ENCODE measurements at places on chromosomes 12 and 14.

- no peak for DNase-seq
These were observed 126.7 kb upstream of the AEBP2 start for GRCh38 chr12:19312637-19313036.

GRCh38 chr12:101857043-101857558 lies 20.3 kb upstream of the DRAM1 start:
- no peak for DNase-seq

DNA sequence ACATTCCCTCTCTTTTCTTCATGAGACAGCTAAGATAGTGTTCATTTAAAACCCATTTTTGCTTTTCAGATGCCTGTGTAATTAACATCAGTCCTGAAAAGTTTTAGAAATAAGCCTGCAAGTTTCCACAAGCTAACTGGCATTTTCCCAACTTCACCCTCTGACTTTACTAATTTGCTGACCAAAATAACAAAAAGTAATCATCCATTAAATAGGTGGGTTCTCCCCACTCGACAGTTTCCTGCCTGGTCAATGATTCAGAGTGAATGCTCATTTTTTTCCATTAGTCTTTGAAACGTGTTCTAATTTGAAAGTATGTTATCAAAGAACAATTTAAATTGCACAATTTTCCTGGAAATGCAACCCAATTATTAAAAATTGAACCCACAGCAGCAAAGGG lies 23.6 kb downstream of the NELL2 start:
- DNase-seq: no peak

DNA sequence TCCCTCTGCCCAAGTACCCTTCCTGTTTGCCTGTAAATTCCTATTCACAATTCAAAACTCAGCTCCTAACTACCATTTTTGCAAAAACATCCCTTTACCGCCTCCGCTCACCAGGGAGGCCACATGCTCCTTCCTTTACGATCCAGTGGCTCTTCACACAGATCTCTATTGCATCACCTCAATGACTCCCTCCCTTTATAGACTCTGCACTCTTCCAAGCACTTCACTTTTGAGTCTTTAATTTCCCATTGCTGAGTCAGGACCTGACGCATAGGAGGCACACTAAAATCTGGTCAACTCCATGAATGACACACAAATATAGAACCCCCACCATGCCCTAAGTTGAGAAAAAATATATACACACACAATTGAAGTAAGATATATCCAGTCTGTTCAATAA lies 45.9 kb downstream of the PPP1R13B start:
- no peak for DNase-seq

DNA sequence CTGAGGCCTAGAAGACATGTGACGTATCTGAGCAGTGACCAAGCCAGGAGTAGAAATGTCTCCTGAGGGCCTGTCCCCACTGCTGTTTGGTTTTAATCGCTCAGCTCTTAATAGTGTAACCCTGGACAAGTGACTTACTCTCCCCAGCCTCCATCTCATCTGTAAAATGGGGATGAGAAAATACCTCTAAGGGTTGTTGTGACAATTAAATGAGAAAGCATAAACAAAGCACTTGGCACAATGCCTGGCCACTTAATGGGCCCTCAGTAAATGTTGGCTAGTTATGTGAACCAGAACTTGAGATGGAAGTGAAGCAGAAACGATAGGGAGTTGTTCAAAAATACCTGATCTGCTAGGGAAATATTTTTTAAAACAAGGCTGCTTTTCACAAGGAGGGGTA lies 58.2 kb downstream of the HMGA2 start:
- no peak for DNase-seq

GRCh38 chr12:5232826-5233500 lies 189.3 kb downstream of the KCNA5 start:
- no peak for DNase-seq

DNA sequence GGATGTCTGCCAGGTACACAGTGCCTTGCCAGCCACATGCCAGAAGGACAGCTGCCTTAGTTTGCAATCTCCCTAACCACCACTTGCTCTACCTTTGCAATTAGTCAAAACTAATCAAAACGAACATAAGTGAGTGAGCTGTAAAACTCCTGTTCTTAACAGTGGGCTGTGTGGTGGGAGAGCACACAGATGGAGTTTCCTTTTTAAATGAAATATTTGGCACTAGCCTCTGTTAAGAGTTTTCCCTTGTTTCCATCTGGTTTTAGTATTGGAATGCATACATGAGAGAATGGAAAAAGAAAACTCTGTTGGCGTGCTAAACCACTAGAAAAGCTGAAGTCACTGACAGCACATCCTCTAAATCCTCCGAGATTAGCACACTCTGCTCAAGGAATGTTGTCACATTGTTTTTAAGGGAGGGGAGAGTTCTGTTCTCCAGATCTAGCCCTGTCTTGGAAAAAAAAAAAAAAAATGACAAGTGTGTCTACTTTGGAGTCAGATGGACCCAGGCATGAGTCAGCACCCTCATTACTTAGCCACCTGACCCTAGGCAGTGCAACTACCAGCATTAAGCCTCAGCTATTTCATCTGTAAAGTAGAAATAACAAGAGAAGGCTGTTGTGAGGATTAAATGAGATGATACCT lies 83.9 kb downstream of the STXBP6 start:
- peak; percentile 60 for DNase-seq

DNA sequence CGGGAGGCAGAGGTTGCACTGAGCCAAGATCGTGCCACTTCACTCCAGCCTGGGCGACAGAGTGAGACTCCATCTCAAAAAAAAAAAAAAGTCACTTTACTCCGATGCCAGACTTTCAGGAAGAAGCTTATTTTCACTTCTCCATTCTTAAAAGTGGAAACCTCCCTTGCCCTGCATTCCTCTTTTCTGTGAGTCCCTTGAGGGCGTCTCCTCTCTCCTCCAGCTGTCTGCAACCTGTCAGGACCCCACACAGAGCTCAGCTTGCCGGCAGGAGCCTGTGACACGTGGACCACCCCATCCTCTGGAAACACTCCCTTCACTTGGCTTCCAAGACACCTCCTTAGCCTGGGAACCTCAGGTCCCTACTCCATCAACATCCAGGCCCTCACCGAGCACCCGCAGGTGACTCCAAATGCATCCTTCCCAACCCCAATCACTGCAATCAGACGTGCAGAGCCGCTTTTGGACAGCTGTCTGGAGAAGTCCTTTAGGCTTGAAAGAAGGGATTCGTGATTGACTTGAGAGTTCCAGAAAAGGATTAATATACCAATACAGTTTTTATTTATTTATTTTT lies 34.3 kb downstream of the SLC15A4 start:
- DNase-seq: no peak

DNA sequence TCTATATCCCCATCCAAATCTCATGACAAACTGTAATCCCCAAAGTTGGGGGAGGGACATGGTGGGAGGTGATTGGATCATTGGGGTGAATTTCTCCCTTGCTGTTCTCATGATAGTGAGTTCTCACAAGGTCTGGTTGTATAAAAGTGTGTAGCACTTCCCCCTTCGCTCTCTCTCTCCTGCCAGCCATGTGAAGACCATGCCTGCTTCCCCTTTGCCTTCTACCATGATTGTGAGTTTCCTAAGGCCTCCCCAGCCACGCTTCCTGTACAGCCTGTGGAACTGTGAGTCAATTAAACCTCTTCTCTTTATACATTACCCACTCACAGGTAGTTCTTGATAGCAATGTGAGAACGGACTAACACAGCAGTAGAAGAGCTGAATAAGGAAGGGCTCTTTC lies 62.6 kb upstream of the VASH1 start:
- no peak for DNase-seq

All from right hindlimb (tissue), 1 donor.